ENCODE measurements at places on chromosomes 6 and 20.
A peak's percentile ranks its signal among the peaks of the same experiment; 100 is the strongest.

- no peak for DNase-seq
Observed at GRCh38 chr6:125961117-125961516, 4.5 kb downstream of the HINT3 start.

GRCh38 chr6:56335726-56336125 lies 88.3 kb upstream of the COL21A1 start:
- DNase-seq = no peak

- DNase-seq = peak; percentile 53
Observed at GRCh38 chr6:125747589-125748405, 1.6 kb upstream of the HEY2 start.

DNA sequence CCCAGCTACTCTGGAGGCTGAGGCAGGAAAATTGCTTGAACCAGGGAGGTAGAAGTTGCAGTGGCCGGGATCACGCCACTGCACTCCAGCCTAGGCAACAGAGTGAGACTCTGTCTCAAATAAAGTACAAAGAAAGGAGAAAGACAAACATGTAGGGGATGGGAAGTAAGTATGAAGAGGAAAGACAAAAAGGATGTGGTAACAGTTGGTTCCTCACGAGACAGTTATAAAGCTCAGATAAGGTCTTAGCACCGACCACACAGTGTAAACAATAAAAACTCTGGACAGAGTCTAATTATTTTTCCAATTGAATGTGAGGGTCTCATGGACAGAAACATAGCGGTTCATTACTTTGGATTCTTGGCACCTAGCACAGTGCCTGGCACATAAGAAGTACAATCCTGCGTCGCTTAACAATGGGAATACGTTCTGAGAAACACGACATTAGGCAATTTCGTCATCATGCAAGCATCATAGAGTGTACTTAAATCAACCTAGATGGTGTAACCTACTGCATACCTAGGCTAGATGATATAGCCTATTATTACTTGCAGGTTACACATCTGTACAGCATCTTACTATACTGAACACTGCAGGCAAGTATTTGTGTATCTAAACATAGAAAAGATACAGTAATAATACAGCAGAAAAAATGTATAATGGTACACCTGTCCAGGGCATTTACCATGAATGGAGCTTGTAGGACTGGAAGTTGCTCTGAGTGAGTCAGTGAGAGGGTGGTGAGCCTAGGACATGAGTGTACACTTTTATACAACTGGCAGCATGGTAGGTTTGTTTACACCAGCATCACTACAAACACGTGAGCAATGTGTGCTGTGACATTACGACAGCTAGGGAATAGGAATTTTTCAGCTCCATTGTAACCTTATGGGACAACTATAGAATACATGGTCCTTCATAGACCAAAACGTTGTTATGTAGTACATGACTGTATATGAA lies 38.2 kb downstream of the MBOAT1 start:
- DNase-seq = no peak

DNA sequence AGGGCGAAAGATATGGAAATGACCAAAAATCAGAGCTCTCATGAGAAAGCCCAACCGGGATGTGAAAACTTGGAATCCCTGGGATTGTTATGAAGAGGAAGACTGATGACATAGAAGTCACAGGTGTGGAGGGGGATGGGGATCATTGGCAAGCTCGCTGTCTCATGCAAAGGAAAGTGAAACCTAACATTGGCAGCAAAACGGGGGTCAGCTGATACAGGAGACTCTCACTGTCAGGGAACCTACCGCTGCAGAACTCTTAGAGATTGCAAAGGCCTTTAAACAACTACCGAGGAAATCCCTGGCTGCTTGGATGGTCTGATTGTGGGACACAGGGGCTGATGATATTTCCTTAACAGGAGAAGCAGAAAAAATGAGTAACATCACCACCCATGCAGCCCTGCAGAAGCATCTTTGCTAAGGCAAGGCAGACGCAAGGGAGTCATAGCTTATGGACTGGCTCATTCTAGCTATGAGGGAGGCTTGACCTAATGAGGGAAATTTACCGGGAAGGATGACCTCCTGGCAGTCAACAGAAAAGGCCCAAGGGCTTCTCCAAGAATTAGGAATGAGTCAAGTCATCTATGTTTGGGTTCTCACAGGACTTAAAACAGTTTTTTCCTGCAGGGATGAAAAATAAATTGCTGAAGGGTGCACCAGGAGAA lies 7.0 kb downstream of the MUC21 start:
- no peak for DNase-seq

DNA sequence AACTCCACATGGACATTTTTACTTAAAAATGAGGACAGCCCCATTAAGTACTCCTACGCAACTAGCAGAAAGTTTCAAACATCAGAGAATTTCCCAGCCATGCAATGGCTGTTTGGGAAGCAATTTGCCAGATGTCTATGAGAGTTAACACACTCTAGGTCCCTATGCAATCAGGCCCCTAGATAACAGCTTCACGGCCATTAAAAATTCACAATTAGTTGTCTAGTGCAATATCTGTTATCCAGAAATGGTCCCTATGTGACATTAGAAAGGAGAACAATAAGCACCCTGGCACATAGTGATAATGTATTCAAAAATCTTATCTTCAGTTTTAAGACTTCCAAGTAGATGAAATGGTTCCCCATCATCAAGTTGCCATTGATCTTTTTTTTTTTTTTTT lies 174.3 kb upstream of the NRSN1 start:
- DNase-seq = no peak

- DNase-seq = no peak
Observed at GRCh38 chr6:158642097-158642601, 2.4 kb downstream of the DYNLT1 start.

GRCh38 chr6:34484899-34485298 lies 19.0 kb downstream of the PACSIN1 start:
- DNase-seq = no peak

DNA sequence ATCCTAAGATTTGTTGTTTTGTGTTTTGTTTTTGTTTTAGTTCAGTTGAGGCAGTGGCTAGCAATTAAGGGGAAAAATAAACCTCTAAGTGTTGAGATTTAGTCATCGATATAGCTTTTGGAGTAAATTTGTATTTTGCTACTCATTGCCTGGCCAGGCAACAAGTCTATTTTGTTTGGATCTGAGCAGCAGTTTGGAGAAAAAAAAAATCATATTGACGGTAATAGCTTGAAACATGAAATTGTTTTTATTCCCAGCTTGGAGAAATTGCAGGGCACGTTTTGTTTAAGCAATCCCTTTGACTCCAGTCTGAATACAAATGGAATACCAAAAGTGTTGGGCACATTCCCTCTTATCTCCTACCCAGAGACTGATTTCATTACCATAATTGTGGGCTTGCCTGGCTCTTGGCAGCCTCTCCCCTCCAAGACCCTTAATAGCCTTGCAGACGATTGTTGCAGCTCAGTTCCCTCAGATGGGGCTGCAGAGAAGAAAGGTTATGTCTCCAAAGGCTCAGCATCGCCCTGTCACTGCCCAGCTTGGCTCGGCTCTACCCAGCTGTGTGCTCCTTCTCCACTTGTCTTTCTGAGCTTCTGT lies 56.0 kb downstream of the ISM1 start:
- DNase-seq = no peak

DNA sequence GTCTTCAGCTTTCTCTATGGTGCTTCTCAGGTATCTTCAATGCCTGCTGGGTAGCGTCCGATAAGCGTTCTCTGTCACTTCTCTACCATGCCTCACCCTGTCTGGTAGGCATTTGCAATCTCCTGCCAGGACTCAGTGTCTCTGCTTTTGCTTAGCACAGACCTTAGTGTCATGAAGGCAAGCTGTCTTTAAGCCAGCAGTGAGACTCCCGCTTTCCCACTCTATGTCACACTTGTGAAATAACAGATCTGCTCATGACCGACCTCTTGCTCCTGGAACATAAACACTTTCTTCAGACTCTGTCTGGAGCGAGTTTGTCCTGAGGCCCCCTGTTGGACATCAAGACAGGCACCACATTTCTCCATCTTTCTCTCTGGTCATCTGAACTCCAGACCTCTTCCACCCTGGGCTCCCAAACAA lies 17.0 kb downstream of the ADGRB3 start:
- no peak for DNase-seq

DNA sequence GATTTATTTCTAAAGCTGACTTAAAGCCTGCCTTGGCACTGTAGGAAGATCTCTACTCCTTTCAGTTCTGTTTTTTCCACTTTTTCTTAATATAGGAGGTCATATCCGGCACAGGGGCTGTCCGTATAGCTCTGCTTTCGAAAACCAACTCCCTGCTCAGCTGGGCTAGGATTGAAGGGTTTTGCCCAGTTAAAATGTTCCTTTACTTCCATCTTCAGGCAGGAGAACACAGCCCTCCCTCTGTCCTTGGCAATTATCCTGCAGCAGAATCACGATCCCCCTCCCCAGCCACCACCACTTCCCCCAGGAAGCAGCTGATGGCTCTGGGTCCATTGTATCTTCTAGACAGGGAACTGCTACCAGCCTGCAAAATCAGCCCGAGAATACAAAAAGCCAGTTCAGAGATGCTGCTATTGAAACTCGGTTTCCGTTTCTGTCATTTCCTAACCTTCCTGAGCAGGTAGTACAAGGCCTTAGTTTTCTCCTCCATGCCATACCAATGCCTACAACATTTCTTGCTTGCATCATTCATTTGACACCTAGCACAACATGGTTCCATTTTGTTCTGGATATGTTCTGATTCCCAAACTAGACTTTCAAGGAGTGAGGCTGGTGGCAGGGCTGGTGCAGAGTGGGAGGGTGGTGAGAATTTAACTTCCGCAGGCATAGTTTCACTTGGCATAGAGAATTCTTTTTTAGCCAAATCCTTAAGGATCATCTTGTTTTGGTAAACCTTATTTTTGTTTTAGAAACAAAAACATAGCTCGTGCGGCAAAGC lies 53.9 kb downstream of the FAM50B start:
- DNase-seq = no peak

- DNase-seq = no peak
Observed at GRCh38 chr6:133844709-133845108, 44.2 kb upstream of the TCF21 start.

- DNase-seq = no peak
Observed at GRCh38 chr6:2725999-2726567, 24.6 kb downstream of the MYLK4 start.

- DNase-seq = no peak
Observed at GRCh38 chr6:41605649-41606048, 32.6 kb upstream of the MDFI start.

- DNase-seq = no peak
Observed at GRCh38 chr6:45109551-45109950, 218.6 kb upstream of the RUNX2 start.

GRCh38 chr6:47438481-47439347 lies 38.9 kb upstream of the CD2AP start:
- no peak for DNase-seq

DNA sequence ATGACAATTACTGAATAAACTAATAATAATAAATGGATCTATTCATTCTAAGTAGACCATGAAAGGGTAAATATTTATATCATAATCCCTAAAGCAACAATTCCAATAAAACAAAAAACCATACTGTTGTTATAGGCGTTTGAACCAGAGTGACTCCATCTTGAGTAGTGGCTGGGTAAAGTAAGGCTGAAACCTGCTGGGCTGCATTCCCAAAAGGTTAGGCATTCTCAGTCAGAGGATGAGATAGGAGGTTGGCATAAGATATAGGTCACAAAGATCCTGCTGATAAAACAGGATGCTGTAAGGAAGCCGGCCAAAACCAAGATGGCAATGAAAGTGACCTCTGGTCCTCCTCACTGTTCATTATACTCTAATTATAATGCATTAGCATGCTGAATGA lies 8.3 kb downstream of the OR2H1 start:
- no peak for DNase-seq

- DNase-seq = no peak
Observed at GRCh38 chr6:71194724-71195123, 93.9 kb upstream of the OGFRL1 start.

DNA sequence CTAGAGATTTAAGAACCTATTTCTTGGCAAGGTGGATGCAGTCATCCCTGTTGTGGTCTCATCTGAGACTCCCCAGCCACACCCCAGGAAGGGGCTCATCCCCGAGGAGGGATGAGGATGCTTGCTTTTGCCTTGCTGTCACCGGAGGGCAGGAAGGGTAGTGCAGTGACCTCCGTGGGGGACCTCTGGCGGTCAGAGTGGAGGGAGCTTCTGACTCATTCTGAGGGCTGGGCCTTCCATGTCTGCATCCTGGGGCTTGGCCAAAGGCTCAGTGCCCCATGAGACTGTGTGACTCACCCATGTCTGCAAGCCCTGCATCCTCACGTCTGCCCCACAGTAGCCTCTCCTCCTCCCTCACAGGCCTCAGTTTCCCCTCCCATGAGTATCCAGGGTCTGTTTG lies 38.7 kb downstream of the UQCC2 start:
- DNase-seq = no peak

- no peak for DNase-seq
Observed at GRCh38 chr6:6918216-6918983, 189.4 kb upstream of the RREB1 start.

- DNase-seq = no peak
Observed at GRCh38 chr6:115276881-115277565, 783.7 kb downstream of the FRK start.

DNA sequence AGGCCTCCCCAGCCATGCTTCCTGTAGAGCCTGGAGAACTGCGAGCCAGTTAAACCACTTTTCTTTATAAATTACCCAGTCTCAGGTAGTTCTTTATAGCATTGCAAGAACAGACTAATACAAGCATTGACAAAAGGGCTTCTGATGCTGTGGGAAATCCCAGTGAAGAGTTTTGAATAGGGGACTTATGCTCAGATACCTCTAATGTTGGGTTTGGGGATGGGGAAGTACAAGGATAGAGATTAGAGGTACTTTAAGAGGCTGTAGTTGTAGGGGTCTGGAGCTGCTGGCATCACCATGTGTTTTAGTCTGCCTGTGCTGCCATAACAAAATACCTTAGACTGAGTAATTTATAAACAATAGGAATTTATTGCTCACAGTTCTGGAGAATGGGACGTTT lies 8.8 kb downstream of the SLX4IP start:
- DNase-seq = no peak

- no peak for DNase-seq
Observed at GRCh38 chr6:169841907-169842606, 90.6 kb downstream of the ERMARD start.

DNA sequence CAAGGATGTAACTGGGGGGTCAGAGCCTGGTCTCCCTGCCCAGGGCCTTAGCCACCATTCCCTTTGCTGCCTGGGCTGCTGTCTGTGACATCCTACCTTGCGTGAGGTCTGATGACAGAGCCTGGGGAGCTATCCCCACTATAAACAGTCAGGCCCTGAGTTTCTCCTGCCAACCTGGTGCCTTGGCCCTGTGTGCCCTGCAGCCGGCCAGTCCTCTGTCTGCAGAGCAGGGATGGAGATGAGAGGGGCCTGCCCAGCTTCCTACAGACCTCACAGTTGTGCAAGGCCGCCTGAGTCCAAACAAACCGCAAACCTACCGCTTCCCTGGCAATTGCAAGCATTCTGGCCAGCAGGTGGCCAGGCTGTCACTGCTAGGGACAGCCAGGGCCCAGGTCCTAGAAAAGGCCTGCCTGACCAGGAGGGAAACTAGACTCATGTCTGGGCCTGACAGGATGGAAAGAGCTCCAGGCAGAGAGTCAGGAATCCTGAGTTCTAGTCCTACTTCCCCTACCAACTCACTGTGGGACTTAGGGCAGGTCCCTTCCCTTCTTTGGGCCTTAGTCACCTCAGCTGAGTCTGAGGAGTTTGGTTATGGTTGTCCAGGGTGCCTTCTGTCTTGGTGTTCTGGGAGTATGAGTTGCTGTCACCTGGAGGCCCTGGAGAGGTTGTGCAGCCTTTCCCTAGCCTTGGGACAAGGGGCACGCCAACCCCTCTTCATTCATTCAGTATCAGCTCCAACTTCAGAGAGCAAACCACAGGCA lies 86.2 kb downstream of the VEGFA start:
- no peak for DNase-seq

Measured in caudate nucleus (tissue), 63 donors.